ENCODE measurements at places on chromosomes 11 and 22.

DNA sequence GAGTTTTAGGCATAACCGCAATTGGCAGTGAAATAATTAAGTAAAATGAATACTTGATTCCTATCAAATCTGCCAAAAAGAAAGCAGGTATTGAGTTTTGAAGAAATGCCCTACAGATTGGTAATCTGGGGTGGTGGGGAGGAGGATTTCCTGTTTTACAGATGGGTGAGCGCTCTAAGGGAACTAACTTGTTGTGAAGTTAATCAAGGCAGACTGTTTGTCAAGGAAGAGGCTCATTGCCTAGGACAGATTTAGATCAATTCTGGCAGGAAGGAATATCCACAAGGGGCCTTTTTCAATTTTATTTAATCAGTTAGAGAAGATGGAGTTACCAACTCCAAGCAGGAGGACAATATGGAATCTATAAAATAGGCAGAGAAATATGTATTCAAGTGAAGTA is 271.5 kb upstream of the CCDC90B start:
- no peak for DNase-seq

- no peak for DNase-seq
These were observed 29.2 kb downstream of the SC5D start for GRCh38 chr11:121321614-121322243.

GRCh38 chr22:33817512-33818127 is 102.7 kb downstream of the LARGE1 start:
- no peak for DNase-seq

DNA sequence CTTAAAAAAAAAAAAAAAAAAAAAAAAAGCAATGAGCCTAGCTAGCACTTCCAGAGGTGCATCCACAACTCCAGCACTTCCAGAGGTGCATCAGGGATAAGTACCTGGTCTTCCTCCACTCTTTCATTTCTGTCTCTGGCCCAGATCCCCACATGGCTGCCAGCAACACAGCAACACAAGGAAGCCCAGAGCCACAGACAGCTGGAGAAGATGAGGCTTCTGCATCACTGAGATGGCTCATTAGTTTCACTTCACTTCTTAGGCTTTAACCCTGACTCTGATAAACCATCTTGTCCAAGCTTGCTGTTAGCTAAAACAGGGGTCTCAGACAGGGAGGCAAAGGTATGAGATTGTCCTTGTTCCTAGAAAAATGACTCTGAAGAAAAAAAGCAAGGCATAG is 35.6 kb downstream of the PC start:
- no peak for DNase-seq

GRCh38 chr22:37923927-37924326 is 17.8 kb downstream of the MICALL1 start:
- DNase-seq: no peak

GRCh38 chr22:28981818-28982499 is 79.7 kb downstream of the C22orf31 start:
- DNase-seq: no peak

GRCh38 chr11:12684816-12685215 is 10.6 kb downstream of the TEAD1 start:
- DNase-seq: no peak

DNA sequence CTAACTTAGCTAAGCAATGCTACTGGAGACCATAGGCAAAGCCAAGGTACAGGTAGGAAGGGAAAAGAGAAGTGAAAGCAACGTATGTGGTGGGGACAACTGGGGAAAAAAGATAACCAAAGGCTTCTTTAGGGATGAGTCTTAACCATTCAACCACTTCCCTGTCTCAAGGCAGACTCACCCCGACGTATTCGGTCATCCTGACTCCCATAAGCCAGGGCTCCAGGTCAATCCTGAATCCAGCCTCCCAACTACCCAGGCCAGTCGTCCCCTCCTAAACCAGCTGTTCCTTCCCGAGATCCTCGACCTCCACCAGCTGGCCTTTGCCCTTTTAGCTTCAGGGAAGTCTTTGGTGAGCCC is 330 bp downstream of the ACP2 start:
- DNase-seq: no peak

DNA sequence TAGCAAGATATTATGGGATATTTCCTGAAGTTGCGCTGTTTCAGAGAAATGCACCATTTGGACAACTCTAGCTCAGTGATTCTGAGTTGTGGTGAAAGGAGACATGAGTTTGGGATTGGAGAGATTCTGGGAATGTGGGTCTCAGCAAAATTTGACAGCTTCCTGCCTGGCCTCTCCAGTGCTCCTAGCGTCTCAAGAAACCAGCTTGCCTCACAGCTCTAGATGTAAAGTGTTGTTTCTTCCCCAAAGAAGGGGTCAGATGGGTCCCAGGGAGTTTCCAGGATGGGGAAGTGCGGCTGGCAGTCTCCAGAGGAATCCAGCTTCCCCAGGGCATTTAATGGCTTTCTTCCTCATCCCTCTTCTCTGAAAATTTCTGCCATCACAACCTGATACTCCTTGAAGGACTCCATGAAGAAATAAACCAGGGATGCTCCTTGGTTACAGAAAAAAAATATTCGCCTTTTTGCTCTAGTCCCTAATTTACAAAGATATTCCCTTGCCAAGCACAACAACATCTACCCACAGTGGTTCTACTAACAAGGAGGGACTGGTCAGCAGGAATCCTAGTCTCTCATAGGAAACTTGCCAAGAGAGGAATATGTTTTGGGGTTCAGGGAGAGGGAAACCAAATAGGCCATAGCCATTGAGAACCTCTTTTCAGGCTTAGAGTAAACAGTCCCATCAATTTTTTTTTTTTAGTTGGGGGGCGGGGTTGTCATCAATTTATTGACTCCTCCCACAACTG is 185.4 kb upstream of the E2F8 start:
- DNase-seq: no peak

DNA sequence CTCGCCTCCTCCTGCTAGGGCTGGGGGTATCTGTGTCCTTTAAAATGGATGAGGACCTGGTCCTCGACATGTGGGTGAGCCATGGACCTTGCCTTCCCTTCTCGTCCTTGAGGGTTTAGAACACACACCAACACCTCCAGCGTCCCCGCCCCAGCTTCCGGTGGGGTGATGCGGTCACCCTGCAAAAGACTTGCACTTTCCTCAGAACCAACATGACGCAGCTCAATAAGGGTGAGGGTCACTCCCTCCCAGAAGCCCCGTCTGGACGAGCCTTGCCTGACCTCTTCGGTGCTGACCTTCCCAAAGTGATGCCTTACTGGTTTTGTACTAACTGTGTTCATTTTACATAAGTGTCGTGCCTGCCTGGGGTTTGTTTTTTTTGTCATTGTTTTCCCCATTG is 41.0 kb downstream of the DBX1 start:
- no peak for DNase-seq

DNA sequence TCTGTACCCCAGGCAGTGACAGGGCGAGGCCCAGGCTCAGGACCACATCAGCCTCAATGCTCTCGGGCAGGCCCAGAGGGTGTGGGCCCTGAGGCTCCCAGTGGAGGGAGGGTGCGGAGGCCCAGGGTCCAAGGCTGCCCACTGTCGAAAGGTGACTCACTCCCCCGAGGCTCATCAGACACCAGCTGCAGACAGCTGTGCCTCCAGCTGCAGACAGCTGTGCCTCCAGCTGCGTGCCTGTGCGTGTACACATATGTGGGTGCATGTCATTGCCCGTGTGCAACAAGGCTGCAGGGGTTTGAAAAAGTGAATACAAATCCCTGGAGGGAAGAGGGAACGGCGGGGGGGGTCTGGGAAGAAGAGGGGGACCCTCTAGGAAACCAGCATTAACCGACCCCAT is 134.3 kb downstream of the BRD1 start:
- peak; percentile 20 for DNase-seq

DNA sequence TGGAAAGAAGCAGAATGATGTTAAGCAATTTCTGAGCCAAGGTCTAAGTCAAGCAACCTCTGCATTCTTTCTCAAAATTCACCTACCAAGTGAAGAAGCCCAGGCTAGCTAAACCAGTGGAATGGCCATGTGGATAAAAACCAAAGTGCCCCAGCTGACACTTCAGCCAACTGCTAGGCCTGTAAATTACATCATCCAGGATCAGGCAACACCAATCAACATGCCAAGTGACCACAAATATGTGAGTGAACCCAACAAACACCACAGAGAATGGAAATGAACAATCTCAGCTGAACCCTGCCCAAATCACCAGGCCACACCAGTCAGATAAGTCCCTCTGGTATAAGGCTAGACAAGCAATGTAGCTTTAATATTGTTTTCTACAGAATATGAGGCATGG is 25.1 kb upstream of the FJX1 start:
- no peak for DNase-seq

GRCh38 chr11:40689823-40690222 is 769.6 kb downstream of the LRRC4C start:
- no peak for DNase-seq

DNA sequence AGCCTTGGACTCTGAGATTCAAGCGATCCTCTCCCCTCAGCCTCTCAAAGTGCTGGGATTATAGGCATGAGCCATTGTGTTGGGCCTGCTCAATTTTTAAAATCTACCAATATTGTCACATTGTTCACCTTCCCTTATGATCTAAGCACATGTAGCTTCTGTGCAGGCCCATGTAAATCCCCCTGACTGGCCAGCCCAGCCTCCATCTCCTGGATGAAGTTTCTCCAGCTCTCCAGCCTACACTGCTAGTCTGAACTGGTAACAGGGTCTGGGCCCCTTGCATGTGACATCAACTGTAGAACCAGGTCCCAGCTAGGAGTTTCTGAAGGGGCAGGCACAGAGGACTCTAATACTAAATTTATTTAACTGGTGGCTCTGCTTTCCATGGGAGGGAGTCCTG is 32.8 kb upstream of the YPEL1 start:
- DNase-seq: no peak

DNA sequence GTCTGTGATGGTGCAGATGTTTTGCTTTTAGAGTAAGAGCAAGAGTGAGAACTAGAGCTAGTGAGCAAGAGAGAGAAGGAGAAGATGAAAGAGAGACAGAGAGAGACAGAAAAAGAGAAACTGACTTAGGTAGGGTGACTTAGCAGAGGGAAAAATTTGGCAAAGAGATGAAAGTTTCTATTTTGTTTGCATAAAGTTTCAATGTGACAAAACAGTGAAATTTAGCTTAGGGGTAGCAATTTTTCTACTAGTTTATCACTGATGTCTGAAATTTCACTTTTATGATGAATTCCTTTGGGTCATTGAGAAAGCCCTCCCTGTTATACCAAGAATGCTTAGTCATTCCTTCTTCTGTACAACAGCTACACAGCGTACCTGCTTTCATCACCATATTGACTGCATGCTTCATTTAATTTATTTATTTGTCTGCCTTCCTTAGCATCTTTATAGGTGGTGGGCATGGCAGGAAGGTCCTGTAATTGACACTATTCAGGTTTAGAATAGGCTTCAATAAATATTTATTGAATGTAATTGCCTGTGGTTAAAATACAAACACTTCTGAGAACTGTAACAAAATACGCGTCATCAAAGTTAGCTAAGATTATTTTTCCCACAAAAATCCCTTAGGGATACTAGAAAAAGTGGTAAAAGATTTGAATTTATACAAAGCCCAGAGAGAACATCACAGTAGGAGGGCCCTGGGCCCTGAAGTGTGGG is 19.9 kb upstream of the CTSC start:
- no peak for DNase-seq

DNA sequence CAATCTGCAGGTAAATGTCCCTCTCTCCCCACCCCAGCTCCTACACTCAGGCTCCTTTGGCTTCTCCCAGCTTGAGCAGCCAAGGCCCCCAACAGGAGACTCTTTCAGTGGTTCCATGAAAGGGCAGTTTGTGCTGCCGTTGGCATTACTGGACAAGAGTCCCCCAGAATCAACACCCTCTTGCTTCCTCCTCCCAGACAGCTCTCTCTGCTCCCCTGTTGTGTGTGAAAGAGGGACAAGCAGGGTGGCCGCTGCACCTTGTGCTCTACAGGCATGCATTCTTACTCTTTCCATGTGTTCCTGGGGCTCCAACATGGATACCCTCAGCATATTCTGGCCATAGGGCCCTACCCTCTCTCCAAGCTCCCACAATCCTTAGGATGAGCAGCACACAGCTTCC is 48.7 kb downstream of the P4HA3 start:
- DNase-seq: no peak

DNA sequence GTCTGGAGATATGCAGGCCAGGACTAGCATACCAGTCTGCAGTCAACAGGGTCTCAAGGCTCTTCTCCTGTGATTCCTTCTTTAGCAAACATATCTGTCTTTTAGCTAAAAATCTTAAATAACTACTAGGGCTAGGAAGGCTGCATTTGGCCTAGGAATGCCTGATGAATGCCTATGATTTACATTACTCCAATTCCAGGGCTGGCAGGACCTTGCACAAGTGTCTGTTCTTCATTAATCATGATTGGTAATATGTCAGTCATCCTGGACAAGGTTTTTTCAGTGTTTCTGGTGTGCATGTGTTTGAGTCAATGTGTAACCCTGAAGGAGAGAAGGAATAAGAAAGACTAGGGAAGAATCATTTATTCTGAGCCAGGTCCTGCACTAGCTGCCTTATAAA is 280.5 kb upstream of the NARS2 start:
- no peak for DNase-seq

- peak; percentile 47 for DNase-seq
These were observed 19.1 kb downstream of the TNRC6B start for GRCh38 chr22:40196628-40197360.

DNA sequence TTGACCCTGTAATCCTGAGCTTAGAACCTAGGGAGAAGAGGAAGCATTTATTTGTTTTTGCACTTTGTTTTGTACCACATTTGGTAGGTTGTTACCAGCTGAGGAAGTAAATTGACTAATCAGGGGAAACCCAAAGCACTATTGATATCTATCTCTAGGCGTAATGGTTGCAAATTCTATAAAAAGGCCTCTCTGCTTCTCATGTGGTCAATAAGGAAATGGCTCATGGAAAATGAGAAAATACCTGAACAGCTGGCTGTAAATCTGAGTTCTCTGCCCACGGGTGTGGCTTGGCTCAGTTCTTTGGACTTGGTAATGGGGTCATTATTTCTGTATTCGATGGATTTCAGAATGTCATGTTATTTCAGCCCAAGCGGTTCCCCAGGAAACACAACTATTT is 42.4 kb downstream of the BARX2 start:
- DNase-seq: no peak

- DNase-seq: no peak
These were observed 23.5 kb upstream of the L3MBTL2 start for GRCh38 chr22:41181349-41182241.

DNA sequence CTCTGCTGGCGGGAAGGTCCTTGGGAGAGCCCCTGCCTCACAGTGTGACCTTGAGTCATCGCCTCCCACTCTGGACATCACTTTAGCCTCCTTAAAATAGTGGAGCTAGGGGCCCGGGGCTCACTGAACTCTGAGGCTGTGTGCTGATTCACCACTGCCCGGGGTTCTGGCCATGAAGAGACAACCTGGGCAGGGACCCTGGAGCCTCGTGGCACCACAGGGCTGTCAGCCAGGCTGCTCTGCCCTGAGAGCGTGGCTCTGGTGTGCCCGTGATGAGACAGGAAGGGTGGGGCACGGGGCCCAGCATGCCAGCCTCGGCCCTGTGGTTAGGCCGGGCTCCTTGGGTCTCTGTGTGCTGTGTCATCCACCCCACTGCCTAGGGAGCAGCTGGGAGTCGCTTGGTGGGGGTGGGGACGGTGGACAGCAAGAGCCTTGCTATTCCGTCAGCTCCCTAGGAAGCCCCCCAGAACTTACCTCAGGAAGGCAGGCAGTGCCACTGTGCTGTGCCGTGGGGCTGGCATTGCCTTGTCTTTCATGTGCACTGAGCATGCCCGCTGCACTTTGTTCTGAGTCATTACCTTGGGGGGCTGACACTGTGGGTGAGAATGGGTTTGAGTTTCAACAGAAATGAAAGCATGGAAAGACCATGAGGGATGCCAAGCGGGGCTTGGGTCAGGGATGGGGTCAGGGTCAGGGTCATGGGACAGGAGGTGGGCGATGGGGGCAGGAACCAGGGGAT is 31.7 kb downstream of the TPCN2 start:
- peak; percentile 44 for DNase-seq

GRCh38 chr11:75160220-75160757 is 9.4 kb downstream of the SLCO2B1 start:
- DNase-seq: no peak

All from stimulated activated CD8-positive, alpha-beta memory T cell treated with anti-CD3 and anti-CD28 coated beads, Interleukin-4, amount 100 ng/mL, for 48 hours (primary cell).